ENCODE measurements at places on chromosomes 13 and 19.
A peak's percentile ranks its signal among the peaks of the same experiment; 100 is the strongest.

- DNase-seq = no peak
Observed at GRCh38 chr19:13109361-13110098, 6.9 kb upstream of the LYL1 start.

- no peak for DNase-seq
Observed at GRCh38 chr13:109297628-109298027, 488.8 kb downstream of the IRS2 start.

DNA sequence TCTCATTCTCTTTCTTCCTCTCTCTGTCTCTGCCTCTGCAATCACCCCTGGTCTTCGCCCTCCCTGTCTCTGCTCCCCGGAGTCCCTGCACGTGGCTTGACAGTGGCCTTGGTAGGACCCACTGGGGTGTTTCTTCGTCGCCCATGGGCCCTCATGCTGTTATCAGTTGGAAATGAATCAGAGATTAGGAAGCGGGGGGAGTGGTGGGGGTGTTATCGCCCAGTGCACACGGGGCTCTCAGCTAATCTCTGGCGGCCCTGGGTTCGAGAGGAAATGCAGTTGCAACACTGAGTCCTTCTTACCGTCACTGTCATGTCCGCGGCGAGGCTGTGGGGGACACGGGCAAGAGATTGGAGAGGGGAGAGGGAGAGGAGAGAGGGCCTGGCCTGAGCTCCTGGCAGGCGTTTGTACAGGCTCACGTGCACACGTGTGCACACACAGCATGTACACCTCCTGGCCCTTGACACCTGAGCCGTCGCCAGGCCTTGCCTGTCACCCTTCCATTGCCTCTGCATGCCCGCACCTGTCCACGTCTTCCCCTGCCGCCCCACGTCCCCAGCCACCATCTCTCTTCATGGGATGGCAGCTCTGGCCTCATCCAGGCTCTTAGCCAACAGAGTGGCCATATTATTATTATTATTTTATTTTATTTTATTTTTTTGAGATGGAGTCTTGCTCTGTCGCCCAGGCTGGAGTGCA lies 37.8 kb upstream of the SLC7A10 start:
- DNase-seq = no peak

- no peak for DNase-seq
Observed at GRCh38 chr13:81568824-81569223, 1227.9 kb upstream of the SPRY2 start.

DNA sequence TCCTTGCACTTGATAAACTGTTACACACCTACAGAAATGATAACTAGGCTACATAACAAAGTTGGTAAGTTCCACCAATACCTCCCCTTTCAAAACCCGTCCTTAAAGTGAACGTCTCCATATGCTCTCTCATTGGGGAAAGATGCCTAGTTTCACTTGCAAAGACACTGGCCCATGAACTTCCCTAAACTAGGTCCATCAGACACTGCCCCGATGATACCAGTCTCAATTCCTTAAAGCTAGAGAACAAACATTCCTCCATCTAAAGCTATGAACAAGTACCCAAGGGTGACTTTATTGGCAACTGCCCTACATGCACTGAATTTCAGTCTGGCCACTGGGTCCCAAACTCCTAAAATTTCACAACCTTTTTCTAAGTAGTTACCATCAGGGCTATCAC lies 39.9 kb downstream of the FOXO1 start:
- no peak for DNase-seq

GRCh38 chr19:3366753-3367627 lies 607 bp downstream of the NFIC start:
- DNase-seq = no peak

DNA sequence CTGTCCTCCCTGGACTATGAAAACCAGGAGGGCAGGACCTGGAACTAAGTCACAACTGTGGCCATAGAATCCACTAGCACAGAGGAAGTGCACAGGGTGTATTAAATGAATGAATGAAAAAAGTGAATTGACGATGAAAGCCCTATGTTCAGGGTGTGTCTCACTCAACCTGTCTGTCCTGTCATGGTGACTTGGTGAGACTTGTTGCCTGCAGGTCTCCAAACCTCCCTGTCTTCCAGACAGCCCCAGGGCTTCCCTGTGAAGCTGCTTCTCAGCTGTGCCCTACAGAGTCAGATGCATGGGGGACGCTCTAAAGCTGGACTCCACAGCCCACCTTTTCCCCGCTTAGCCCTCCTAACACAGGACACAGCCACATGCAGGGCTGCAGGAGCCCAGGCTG lies 4.8 kb upstream of the IGFL1 start:
- no peak for DNase-seq

DNA sequence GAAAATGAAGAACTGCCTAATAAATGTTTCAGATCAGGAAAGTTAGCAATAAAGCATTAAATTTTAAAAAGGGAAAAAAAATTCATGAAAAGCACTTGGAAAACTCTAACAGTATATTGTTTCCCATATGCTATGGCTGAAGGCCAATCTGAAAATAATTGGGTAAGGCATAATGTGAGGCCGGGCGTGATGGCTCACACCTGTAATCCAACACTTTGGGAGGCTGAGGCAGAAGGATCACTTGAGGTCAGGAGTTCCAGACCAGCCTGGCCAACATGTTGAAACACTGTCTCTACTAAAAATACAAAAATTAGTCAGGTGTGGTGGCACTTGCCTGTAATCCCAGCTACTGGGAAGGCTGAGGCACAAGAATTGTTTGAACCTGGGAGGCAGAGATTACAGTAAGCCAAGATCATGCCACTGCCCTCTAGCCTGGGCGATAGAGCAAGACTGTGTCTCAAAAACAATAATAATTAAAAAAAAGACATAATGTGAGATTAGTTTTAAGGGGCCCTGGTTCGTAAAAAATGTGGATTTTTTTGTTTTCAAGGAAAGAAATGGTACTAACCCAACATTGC lies 15.2 kb downstream of the INTS6 start:
- DNase-seq = no peak

GRCh38 chr19:18660939-18661670 lies 22.4 kb upstream of the CRTC1 start:
- no peak for DNase-seq

DNA sequence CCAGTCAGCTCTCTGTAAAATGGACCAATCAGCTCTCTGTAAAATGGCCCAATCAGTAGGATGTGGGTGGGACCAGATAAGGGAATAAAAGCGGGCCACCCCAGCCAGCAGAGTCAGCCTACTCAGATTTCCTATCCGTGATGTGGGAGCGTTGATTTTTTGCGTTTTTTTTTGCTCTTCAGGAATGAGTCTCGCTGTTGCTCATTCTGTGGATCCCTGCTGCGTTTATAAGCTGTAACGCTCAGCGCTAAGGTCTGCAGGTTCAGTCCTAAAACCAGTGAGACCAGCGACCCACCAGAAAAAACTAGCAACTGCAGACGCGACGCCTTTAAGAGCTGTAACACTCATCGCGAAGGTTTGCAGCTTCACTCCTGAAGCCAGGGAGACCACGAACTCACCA lies 435.7 kb downstream of the SLITRK6 start:
- DNase-seq = no peak

DNA sequence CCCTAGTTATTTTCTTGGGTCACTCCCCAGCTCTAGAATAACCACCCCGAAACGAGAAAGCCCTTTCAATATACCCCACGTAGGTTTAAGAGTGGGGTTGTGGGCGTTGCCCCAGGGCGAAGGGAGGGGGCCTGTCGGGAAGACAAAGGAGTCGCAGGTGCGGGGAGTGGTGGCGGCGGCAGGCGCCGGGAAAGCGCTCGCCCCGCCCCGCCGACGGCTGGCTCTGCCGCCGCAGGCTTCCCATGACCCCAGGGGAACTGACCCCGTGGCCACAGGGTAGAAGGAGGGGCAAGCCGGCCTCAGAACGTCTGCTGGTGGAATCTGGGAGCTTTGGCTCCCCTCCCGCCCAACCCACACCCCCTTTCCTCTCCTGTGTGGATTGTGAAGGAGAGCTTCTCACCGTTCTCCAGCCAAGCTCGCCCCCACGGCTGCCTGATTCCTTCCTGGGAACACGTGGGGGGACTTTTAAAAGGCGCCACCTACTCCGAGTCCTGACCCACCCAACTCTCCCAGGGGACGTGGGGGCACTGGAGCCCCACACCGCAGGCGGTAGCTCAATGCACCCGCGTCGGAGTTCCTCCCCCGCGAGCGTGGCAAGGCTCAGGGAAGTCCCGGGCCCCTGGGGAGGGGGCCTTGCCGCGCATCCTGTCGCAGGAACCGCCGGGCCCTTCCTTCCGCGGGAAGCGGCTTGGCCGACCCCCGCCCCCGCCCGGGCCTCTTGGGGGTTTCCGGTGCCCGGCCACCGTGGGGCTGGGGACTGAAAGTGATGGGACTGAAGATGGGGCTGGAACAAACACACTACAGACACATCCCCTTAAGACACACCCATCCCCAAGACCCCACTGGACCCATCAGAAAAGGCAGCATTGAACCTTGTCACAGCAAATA lies 5.5 kb downstream of the IER2 start:
- no peak for DNase-seq

- no peak for DNase-seq
Observed at GRCh38 chr19:17725422-17726078, 6.3 kb downstream of the MAP1S start.

- peak; percentile 60 for DNase-seq
Observed at GRCh38 chr19:5403968-5404640, 51.1 kb upstream of the ZNRF4 start.

- no peak for DNase-seq
Observed at GRCh38 chr19:13023656-13024055, 28.4 kb downstream of the NFIX start.

GRCh38 chr13:23609414-23609760 lies 39.2 kb downstream of the TNFRSF19 start:
- no peak for DNase-seq

DNA sequence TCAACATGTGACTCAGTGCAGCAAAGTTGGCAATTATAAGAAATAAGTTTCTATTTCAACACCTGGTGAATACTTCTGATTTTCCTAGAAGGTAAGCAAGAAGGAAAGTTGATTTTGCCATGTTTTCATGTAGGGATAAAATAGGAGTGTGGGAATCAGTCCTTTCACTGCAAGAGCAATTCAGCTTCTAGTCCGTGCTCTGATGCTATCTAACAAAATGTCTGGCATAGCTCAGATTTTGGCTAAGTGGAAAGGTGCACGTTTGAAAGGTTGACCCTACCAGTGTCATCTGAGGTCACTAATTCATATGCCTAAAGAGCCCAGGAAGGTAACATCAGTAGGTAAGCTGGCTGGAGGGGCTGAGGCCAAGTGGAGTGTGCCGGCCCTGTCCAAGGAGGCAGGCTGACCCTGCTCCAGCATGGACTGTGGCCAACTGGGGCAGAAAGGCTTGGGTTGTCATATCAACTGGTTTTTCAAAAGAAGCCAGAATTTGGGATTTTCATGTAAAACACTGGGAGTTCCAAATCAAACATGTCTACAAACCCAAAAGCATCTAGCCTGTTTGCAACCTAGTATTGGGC lies 38.9 kb upstream of the MEDAG start:
- no peak for DNase-seq

DNA sequence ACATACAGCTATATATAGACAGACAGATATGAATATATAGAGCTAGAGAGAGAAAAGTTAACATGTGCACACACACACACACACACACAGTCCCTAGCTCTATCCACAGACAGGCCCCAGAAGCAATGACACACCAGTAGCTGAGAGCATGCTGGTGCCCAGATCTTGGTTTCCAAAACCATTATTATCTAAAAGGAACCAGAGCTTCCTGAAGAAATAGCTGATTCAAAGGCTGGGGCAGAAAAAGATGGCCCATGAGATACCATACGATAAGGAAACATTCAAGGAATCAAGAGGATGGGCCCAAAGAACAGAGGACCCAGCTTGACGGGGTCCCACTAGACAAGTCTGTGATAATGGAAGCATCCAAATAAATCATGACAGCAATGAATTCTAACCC lies 53.4 kb downstream of the ABCC4 start:
- no peak for DNase-seq

- DNase-seq = no peak
Observed at GRCh38 chr13:83877651-83878355, 4.5 kb downstream of the SLITRK1 start.

DNA sequence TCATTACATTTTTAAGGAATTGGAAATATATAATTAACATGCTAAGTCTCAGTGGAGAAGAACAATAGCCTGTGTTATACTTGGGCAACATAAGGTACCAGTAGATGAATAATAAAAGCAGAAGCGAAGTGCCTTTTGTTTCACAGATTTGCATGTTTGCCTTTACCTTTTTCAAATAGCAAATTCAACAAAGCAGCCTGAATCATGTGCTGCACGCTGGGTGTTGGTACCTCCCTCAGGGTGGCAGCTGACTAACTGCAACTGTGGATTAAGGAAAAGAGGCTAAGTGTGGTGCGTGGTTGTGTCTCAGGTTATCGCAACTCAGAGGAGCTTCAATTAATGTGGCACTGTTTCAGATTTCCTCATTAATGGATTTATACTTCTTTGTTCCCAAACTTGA lies 189.0 kb downstream of the LMO7 start:
- DNase-seq = no peak

- DNase-seq = peak; percentile 11
Observed at GRCh38 chr19:57103573-57104277, 16.1 kb upstream of the USP29 start.

GRCh38 chr19:11581740-11582139 lies 4.3 kb upstream of the ACP5 start:
- DNase-seq = peak; percentile 52

- no peak for DNase-seq
Observed at GRCh38 chr13:45341799-45342500, 967 bp upstream of the TPT1 start.

DNA sequence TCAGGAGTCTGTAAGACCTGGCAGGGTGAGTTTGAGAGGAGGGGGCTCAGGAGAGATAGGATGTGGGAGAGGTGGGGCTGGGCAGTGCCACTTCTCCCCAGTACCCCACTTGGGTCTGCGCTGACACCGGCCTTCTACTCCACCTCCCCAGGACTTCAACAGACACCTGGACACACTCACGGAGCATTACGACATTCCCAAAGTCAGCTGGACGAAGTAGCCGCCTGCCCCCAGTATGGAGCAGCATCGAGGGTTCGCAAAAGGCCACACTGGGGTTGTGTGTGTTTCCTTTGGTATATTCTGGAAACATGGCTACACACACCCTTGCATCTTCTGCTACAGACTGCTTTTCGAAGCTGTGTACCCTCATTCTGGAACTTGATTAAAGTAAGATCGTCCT lies 5.5 kb downstream of the FAM32A start:
- no peak for DNase-seq

DNA sequence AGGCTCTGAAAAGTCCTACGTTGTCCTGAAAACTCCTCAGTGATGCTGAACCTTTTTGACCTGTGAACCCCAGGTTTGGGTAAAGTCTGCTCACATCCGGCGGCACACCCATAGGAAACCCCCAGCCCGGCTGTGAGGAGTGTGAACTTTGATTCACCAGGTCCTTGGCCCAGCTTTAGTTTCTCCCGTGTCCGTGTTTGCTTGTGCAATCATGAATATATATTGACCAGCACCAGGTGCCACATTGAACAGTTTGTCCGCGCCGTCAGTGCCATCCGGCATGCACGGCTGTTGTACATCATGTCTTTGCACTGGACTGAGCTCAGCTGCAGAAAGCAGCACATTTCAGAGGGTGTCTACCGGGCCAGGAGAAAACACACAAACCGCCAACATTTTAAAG lies 45.3 kb downstream of the NFIC start:
- DNase-seq = no peak

- peak; percentile 46 for DNase-seq
Observed at GRCh38 chr19:23116802-23117571, at the start of gene ZNF730. Gene ZNF730 (plus strand): TSS chr19:23117025. CDS start chr19:23117174, 149 bp downstream.
